Stimulated activated CD8-positive, alpha-beta memory T cell treated with anti-CD3 and anti-CD28 coated beads, Interleukin-7, amount 100 ng/mL, for 4 hours (primary cell): ENCODE measurements at places on chromosomes 5 and 9.

DNA sequence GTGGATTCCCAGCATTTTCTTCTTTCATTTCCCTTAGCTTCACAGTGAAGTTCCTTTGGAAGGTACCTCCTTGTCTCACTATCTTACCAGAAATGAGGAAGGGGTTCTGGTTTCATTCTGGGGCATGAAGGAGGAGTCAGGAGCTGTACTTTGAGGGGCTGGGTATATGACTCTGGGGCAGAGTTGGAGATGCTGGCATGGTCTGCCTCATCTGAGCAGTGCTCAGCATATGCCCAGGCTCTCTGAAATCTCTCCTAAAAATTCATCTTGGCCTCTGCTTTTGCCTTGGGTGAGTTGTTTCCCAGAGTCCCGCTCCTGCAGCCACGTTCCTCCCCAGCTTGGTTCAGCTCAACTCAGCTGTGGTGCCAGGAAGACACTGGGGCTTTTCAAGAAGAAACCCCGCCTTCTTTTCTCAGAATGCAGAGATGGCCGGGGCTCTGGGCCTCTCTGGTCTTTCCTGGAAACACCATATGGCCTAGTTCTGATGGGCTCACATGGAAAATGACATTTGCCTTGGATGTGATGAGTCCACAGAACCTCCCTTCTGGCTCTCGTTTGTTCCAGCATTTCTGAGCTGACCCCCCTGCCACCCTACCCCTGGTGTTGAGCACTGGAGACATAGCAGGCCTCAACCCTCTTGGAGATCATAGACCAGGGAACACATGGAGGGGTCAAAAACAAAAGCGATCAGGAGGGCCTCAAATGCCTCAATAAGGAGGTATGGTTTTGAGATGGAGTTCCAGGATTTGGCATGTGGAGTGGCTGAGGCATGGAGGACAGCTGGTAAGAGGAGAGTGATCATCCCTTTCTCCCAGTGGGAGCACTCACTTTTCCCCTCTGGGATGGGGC lies 12.0 kb upstream of the TGFBR1 start:
- DNase-seq = peak; percentile 30

GRCh38 chr9:135074354-135075233 lies 12.9 kb upstream of the OLFM1 start:
- no peak for DNase-seq

- DNase-seq = no peak
Observed at GRCh38 chr9:133238272-133238850, 29.3 kb upstream of the OBP2B start.

GRCh38 chr9:27425827-27426510 lies 98.1 kb upstream of the IFNK start:
- DNase-seq = no peak

GRCh38 chr9:19231126-19231903 lies 822 bp downstream of the DENND4C start:
- no peak for DNase-seq

DNA sequence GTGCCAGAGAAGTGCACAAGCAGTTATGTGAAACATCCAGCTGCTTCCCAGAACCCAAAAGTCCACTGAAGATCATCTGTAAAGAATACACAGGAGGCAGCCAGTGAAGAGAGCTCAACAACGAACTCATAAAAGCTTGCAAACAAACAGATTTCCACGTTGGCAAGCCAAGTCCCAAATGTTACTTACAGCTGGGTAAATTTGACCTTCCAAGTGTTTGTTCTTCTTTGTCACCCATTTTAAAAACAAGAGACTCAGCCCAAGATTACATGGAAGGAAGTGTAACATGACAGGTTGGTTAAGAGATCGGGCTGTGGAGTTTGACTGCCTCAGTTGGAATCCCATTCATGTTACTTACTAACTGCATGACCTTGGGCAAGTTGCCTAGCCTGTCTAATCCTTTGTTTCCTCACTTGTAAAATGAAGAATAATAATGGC lies 174.9 kb upstream of the PAPPA start:
- no peak for DNase-seq

GRCh38 chr9:99820685-99821395 lies 845 bp upstream of the NR4A3 start:
- DNase-seq = peak; percentile 56

DNA sequence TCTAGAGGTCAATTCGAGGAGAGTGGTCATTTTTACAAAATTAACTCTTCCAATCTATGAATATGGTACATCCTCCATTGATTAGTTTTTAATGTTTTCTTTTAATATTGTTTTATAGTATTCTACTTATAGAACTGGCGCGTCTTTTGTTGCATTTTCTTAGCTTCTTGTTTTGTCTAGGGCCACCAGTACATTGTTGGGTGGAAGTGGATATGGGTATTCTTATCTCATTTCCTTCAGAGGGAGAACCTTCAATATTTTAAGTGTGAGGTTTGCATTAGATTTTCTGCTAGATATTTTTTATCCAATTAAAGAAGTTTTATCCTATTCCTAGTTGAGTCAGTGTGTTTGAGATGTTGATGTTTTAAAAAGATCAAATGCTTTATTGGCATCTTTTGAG lies 69.8 kb downstream of the RPS23 start:
- no peak for DNase-seq

DNA sequence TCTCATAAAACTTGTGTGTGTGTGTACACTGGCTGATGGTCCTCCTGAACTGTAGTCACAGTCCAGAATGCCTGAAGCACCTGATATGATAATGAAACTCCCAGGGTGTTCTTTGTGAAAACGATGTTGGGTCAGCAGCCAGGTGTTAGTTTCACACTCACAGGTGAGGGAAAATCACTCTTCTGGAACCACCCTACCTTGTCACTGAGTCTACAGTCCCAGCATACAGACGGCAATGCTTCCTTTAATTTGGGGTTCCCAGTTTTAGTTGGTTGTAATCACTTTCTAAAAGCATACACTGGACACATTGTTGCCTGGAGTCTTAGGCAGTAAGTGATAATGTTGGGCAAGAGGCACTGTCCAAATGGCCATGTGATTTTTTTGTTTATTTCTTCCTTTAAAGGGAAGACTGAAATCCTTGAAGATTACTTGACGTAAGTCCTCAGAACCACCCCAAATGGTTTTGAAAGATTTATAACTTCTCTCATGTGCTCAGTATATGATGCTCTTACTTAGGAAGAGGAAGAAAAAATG lies 18.2 kb upstream of the MGAT1 start:
- DNase-seq = no peak

- DNase-seq = no peak
Observed at GRCh38 chr5:62167561-62168057, 138.4 kb upstream of the KIF2A start.

GRCh38 chr5:124847907-124848306 lies 101.5 kb upstream of the ZNF608 start:
- no peak for DNase-seq

DNA sequence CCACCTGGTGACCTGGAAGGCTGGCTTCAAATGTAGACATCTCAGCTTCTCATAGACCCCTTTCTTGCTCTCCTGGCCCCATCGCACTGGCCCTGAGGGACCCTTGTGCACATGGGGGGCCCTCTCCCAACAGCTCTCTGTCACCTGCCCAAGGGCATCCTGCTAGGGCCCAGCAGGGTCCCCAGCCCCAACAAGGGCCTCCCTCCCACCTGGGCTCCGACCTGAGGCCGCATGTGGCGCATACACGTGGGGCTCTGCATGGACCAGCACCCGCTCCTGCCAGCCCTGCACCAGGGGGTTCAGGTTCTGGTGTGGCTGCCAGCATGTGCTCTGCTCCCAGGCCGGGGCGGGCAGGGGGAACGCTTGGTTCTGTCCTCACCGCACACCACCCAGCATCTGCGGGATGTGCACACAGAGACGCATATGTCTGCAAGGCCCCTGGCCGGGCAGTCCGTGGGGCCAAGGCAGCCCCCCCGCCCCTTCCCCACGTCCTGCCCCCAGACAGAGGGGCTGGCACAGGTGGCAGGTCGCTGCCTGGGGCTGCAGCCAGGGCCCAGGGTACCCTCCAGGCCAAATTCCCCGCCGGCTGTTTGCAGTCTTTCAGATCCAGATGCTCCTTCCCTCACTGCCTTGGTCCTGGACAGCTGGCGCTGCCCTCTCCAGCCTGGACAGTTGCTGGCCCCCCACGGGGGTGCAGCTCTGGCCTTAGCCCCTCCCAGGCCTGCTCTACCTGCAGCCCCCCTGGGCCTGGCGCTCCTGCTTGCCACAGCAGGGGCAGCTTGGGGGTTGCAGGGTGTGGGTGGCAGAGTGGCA lies 17.9 kb upstream of the NRARP start:
- no peak for DNase-seq

- no peak for DNase-seq
Observed at GRCh38 chr5:115858396-115858795, 16.7 kb downstream of the AP3S1 start.

GRCh38 chr5:126002222-126002897 lies 420.8 kb upstream of the GRAMD2B start:
- no peak for DNase-seq

- no peak for DNase-seq
Observed at GRCh38 chr9:98018347-98018746, 35.2 kb downstream of the ANP32B start.

GRCh38 chr5:15524712-15525111 lies 24.7 kb downstream of the FBXL7 start:
- no peak for DNase-seq

DNA sequence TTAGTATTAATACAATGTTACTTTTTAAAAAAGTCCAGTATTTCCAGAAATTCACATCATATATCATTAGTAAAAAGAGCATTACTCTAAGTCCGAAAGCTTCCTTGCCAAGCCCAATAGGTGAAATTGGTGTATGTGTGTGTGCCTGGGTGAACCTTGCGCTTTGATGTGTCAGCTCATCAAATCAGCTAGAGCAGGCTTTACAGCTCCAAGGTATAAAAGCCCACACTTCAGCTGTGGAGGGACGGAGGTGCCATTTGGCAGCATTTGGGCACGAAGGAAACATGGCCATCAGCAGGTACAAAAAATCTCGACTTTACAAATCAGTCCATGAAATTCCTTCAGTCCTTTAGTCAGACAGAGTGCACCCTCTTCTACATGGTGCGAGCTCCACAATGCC lies 76.5 kb upstream of the IL7R start:
- DNase-seq = peak; percentile 26

- DNase-seq = no peak
Observed at GRCh38 chr5:66840511-66841013, 244.4 kb downstream of the MAST4 start.

- no peak for DNase-seq
Observed at GRCh38 chr5:39584927-39585326, 160.1 kb upstream of the DAB2 start.

GRCh38 chr5:34005211-34005610 lies 2.6 kb downstream of the AMACR start:
- no peak for DNase-seq

DNA sequence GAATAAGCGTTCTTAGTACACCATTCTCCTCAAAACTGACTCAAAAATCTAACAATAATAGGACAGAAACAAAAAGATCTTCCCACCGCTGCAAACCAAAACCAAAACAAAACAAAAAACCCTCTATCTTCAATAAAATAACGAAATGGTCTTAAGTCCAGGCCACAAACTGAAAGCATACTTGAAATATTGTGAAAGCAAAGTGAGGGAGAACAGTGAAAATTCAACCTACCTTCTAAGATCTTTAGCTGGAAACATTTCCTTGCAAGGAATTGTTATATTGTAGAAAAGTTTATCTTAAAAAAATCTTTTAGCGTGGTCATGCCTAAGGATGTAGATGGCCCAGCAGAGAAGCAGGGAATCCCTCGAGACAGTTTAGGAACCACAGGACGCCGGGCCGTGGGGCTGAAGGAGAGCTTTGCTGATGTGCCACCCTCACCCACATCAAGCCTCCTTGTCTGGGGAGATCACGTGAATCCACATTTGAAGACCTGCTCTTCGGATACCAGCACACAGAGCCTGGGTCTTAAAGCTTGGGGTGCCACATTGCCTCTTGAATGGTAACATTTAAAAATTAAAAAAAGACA lies 27.8 kb upstream of the LVRN start:
- DNase-seq = no peak

DNA sequence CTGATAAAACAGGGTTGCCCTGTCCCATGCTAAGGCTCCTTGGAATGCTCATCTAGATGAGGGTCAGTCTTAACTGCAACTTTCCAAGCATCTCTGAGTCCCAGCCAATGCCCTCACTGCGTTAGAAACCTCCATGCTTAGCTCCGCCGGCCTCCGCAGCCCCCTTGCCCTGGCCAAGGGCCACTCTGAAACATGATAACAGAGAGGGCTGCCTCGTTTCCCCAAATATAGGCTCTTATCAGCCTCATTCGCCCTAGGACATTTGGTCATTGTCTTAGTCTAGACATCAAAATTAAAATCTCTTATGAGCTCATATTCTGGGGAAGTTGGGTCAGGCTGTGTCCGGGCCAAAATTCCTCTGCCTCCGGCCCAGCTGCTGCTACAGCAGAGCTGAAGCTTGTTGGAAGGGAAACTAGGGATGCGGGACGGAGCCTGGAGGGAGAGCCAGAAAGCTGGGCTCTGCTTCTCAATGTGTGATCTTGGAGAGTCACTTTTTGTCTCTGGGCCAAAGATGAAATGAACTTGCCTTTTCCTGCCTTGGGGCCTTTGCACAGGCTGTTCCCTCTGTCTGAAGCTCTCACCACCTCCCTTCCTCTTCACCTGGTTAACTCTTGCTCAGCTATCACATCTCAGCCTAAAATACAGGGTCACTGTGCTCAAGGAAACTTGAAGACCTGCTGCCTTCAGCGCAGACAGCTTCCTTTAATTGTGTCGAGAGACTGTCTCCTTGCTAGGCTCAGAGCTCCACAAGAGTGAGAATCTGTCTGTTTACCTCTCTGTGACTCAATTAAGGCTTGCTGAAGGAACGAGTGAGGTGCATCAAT lies 191.3 kb downstream of the RGS3 start:
- DNase-seq = no peak

GRCh38 chr5:87404359-87404758 lies 8.4 kb downstream of the CCNH start:
- no peak for DNase-seq

GRCh38 chr9:36935332-36935731 lies 98.7 kb downstream of the PAX5 start:
- no peak for DNase-seq

DNA sequence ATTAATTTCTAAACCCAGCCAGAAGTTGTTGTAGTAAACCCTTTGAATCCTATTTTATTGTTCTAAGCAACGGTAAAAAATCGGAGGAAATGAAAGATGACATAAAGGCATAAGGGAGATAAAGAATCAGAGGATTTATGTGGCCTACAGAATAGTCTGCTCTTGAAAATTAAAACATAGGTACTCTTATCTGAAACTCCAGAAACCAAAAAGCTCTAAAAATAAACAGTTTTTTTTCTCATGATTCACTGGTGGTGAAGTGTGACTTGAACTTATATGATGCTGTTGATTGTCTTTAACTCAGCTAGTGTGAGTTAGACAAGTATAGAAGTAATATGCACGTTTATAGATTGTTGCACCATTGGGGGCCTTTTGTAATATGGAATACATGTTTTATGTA lies 80.3 kb downstream of the HSD17B4 start:
- no peak for DNase-seq

DNA sequence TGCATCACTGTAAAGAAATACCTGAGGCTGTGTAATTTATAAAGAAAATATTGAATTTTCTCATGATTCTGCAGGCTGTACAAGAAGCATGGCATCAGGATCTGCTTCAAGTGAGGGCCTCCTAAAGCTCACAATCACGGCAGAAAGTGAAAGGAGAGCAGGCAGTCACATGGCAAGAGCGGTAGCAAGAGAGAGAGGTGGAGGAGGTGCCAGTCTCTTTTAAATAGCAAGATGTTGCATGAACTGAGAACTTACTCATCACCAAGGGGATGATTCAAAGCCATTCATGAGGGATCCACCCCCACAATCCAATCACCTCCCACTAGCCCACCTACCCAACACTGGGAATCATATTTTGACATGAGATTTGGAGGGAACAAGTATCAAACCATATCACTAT lies 184.5 kb upstream of the PAPPA start:
- no peak for DNase-seq
